ENCODE measurements at places on chromosomes 2 and 18.

DNA sequence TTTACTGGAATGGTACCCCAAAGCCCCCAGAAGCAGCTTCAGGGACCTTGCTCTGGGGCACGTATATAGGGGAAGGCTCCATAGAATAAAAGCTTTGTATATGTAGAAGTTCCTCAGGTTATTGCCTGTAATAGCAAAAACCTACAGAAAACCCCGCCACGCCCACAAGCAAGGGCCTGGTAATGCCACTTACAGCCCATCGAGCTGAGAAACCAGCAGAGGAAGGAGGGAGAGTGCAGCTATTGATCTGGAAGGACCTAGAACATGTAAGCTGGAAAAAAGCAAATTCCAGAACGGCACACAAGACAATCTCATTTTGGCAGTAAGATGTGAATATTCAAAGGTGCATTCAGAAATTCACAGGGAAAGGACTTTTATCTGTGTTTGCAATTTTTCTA is 15.8 kb downstream of the HS1BP3 start:
- DNase-seq: no peak

- DNase-seq: no peak
These were observed 23.4 kb upstream of the RPL31 start for GRCh38 chr2:100978582-100979191.

DNA sequence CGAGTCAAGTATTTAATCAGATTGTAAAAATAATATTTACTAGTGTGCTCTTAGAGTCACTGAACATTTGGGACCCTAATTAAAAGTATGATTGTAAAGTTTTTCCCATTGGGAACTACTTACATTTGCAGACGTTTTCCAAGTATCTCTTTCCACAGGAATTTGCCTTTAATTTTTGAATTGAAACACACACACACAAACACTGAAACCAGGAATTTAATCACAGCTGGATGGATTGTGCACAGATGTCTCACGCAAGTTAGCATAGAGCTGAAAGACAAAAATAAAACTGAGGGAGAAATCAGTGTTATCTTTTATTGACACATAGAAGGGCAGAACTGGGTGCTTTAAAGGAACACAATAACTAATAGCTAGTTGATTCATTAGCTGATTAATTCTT is 230.7 kb downstream of the RND3 start:
- no peak for DNase-seq

DNA sequence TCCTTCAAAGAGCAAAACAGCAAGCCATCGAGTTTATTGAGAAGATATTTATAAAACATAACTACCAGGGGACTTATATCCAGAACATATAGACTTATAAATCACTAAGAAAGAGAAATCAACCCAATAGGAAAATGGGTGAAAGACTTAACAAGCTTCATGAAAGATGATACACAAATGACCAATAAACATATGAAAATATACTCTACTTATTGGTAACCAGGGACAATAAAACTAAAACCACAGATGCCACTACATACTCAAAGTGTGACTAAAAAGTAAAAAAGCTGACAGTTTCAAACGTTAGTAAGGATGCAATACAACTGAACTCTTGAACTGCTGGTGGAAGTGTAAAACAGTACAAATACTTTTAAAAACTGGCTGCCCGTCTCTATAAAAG is 154.3 kb downstream of the TMEM163 start:
- no peak for DNase-seq

DNA sequence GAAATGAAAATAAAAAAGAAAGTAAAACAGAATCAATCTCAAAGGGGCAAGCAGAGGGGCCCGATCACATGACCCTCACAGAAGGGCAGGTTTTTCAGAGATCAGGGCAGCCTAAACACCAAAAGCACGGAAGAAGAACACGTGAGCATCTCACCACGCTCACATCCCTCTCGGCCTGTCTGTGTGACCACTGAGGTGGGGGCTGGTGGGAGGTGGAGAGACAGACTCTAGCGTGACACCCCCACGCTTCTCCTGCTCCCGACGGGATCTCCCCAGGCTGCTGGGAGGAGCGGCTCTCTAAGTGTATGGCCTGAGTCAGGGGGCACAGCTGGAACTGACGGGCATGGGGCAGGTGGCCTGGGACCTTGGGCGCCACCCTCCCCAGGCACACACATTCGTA is 23.5 kb upstream of the MTERF4 start:
- no peak for DNase-seq

DNA sequence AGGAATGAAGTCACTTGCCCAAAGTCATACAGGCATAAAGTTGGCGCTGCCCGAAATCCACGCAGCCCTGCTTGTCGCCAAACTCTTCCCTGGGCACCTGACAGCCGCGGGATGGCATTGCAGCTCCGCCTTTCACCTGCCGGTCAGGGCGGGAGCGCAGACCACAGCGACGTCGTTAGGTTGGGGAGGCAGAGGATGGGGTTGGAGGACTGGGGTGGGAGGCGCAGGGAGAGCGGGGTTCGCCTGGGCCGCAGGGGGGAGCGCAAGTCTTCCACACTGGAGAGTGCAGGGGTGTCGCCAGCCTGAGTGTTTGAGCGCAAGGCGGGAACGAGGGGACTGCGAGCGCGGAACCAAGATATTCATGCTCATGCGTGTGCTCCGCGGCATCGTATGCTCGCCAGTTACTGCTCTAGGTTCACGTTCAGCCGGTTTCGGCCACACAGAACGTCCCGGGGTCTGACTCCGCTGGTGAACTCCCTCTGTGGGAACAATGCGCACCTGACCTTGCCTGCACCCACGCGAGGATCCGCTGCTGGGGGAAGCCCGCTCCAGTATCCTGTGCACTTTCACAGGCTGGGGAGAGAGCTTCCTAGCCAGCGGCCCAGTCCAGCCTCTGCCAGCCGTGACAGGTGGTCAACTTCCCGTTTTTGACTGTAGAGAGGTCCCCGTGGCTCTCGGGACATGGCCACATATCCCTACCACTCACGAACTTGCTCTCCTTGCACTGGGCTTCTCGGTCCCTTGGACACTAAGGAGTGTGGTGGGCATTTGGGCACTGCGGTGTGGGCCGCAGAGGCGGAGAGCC is 767 bp upstream of the NPPC start:
- no peak for DNase-seq

DNA sequence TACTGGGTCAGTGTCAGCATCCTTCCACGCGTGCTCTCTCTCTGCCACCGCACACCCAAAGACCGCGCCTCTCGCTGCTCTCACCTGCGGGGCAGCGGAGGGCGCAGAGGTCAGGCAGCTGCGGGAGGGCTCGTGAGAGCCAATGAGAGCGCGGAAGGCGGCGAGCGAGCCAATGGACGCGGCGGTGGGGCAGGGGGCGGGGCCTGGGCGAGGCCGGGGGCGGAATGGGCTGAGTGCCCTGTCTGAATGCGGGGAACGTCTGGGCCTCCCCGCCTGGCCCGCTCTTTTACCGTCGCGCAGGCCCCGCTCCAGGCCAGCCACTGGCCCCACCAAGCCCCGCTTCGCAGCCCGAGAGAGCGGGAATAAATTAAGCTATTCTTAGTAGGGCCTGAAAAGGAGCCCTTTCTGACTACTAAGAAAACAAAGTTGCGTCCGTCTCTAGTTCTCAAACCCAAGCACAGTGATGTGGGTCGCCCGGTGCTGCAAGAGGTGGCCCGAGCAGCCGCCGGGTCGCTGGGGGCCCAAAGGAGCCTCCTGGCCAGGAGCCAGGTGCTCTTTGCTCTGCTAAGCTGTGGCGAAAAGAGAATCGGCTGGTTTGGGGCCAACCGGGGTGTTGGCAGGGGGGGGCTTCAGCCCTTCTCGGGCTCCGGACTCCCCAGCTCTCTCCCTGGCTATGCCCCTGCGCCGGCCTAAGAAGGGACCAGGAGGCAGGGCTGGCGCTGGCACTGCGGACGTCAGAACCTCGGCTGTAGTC is 81.1 kb upstream of the GLI2 start:
- DNase-seq: no peak

DNA sequence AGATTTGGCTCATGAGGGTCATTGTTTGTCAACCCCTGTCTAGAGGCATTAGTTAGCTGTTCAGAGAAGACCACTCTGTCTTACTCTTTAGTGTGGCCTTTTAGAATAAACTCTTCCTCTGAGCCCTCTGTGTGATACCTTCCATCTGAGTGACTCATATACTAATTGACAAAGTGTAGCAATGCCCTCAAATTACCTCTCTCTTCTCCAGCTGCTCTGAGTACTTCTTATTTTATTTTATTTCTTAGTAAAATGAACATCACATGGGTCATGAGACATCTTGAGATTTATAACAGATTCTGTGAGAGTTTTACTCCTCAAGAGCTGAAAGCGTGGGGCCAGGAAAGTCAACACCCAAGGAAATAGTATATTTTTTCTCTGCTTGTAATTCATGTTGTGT is 67.4 kb downstream of the KCTD18 start:
- no peak for DNase-seq

GRCh38 chr2:241574911-241575623 is 16.5 kb downstream of the BOK start:
- no peak for DNase-seq

- DNase-seq: no peak
These were observed 129.3 kb downstream of the NUP35 start for GRCh38 chr2:183253441-183254130.

DNA sequence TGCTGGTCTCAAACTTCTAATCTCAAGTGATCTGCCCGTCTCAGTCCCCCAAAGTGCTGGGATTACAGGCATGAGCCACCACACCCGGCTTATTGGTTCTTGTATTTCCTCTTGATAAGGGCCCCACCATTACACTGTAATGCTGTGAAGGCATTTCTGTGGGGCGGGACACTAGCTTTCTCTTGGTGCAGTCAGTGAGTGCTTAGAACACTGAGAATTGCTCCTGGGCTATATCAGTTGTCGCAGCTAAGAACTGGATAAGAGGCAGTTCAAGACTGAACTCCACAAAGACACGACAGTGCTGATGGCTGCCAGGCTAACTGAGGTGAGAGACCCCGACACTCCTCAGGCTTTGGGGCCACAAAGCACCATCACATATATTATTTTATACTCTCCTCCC is 2.1 kb downstream of the KHK start:
- DNase-seq: no peak

GRCh38 chr2:213104092-213104902 is 47.1 kb downstream of the IKZF2 start:
- DNase-seq: no peak

DNA sequence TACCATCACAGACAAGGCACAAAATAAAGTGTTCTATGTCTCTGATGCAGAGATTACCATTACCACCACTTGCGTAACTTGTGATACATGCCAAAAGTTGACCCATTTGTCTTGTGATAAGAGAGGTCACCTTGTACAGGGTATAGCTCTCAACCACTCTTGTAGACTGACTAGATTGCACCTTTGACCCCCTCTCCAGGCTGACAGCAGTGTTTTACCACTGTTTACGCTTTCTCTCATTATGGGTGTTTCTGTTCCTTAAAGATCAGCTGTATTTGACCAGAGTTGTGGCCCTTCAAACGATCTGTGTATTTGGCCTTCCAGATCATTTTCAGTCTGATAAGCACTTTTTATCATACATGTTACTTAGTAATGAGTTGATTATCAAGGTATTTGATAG is 215.7 kb upstream of the HNMT start:
- no peak for DNase-seq

GRCh38 chr18:67425672-67426071 is 90.8 kb downstream of the DSEL start:
- peak; percentile 48 for DNase-seq

- DNase-seq: no peak
These were observed 110.9 kb downstream of the PTRHD1 start for GRCh38 chr2:24682304-24682703.

DNA sequence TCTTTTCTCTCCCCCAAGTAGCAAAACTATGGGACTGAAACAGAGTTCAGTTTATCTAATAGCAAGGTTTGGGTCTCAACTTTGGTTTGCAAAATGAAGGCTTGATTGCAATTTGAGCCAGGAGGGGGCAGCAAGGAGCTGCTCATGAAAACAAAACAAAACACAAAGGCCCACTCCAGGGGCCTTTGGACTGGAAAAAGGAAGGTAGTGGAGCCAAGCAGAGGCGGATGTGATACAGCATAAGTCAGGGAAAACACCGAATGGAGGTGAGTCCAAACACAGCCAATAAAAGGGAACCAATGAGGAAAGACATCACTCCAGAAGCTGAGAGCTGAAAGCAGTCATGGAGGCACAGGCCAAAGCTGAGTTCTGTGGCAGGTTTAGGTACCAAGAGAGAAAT is 799.7 kb upstream of the ACVR2A start:
- DNase-seq: peak; percentile 61

DNA sequence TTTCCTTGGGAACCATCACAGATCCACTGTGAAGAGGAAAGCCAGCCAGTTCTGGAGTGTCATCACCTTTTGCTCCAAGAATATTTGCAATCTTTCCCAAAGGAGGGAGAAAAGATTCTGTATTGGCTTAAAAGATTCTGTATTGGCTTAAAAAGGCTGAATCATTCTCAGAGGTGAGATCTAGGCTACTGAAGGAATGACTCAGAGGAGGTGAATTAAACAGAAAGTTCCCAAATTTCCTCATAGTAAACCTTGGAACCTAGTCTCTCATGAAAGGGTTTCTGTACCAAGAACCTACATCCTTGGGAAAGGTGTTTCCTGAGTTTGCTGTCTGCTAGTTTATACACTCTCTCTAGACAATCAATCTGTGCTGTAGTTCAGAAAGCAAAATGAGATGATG is 34.1 kb upstream of the GRB14 start:
- DNase-seq: no peak

- DNase-seq: no peak
These were observed 173.3 kb downstream of the ALPK2 start for GRCh38 chr18:58455314-58456188.

DNA sequence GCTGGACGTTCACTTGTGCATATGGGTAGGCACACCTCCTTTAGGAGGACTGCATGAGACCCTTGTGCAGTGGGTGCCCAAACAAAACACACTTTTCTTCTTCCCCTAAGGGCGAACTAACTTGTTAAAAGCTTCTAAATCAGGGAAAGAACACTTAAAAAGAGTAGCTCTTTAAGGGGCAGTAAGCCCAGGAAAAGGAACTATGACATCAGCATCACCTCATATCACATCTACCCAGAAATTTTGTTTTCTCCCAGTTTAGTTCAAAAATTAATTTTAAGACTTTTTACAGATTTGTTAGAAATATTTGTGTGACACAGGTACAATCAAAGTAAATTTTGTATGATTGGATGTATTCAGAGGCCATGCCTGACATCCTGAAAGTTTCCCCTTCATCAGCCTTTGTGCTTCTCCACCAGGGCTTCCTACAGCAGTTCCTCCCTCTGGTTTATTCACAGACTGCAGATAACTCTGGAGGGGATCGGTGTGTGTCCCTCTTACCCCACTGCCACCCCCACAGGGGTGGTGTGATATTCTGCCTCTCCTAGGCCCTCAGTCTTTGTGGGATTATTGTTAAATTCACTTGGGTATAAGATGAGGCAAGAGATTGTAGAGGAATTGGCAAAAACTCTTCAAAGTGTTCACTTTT is 27.6 kb downstream of the BCL2L11 start:
- no peak for DNase-seq

- DNase-seq: no peak
These were observed 21.2 kb downstream of the ACTR3 start for GRCh38 chr2:113910967-113911678.
